ENCODE measurements at places on chromosomes 5 and 9.

- DNase-seq = no peak
- no peak overlapping the region for H3K27ac ChIP-seq
Measured at GRCh38 chr9:80049096-80049782, 477.5 kb downstream of the TLE4 start.

GRCh38 chr9:137423514-137424291, 510 bp downstream of the NOXA1 start:
- no peaks in the 10 kb centered on the region for H3K36me3 ChIP-seq
- H3K4me1 ChIP-seq = peaks cover 24% of the 10 kb centered on the region

DNA sequence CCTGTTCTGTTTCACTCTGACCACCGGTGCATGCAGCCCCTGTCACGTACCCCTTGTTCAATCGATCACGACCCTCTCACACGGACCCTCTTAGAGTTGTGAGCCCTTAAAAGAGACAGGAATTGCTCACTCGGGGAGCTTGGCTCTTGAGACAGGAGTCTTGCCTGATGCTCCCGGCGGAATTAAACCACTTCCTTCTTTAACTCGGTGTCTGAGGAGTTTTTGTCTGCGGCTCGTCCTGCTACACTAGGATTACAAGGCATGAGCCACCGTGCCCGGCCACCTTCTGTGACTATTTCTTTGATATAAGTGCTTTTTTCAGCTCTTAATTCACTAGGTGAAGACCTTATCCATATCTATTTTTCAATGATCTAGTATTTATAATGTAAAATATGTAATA, 167.5 kb downstream of the TTC39B start:
- no peaks in the 10 kb centered on the region for H3K27me3 ChIP-seq
- peaks cover 4% of the 10 kb centered on the region for H3K4me1 ChIP-seq

DNA sequence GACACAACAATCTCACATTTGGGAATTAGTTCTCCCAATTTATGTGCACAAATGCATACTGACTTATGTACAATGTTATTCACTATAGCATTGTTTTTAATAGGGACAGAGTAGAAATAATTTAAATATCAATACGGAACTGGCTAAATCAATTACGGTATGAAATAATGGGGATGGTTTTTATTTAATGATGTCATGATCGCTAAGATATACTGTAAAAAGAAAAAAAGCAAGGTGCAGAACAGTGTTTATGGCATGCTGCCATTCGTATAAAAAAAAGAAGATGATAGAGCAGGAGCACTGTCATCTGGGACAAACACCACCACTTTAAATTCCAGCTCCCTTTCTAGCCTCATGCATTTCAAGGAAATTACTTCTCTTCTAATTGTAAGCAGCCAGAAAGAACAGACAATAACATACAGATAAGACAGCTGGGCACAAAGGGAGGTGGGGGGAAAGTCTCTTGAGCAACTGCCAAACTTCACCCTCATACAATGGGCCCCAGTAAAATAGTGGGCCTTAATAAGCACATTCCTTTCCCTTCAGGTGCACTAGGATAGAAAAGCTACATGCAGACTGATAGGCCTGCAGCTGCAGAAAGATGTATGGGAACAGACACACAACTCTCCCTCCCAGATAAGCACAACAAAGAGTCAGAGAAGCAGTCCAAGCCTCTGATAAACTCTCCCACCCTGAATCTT, 8.4 kb downstream of the SREK1IP1 start:
- H3K27me3 ChIP-seq = no peaks in the 10 kb centered on the region
- H3K4me1 ChIP-seq = peaks cover 8% of the 10 kb centered on the region
- H3K36me3 ChIP-seq = peaks cover 32% of the 10 kb centered on the region
- no peak overlapping the region for H3K27ac ChIP-seq
- no peak for DNase-seq

DNA sequence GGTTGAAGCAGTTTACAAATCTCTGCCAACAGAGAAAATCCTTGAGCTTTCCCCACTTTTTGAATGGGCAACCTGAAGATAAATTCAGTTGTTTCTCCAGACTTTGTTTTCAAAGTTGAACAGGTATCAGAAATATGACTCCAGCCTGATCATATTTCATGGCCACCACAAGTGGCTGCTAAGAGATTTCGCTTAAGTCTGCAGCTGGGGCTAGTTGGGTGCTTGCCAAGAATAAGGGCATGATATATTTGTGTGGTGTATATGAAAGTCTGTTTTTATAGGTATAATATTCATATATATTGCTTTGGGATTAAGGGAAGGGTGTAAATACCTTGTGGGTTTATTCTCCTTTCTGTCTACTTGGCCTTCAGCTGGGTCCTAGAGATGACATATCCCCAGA, 168.4 kb upstream of the GDNF start:
- no peaks in the 10 kb centered on the region for H3K27me3 ChIP-seq
- DNase-seq = no peak
- no peak overlapping the region for H3K4me3 ChIP-seq
- no peak overlapping the region for H3K27ac ChIP-seq

DNA sequence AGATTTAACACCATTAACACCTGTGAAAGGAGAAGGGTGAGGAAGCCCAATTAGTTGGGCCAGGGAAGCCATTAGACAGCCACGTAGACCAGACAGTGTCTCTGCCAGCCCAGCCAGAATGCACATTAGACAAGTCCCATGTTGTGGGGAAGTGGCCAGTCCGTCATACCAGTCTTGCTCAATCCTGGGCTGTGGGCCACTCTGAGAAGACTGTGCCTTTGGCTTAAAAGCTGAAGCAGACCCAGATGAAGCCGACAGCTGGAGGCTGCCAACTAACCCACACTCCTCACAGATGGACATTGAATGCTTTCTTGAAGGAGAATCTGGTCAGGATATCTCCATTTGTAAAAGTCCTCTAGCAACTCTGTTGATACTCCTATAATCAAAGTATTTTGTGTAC, 128.5 kb downstream of the CHSY3 start:
- no peaks in the 10 kb centered on the region for H3K4me1 ChIP-seq
- no peaks in the 10 kb centered on the region for H3K27me3 ChIP-seq
- no peak overlapping the region for H3K27ac ChIP-seq

All from psoas muscle (tissue), 8 donors.